Femur (tissue), 1 donor: ENCODE measurements at places on chromosomes 2 and 18.

DNA sequence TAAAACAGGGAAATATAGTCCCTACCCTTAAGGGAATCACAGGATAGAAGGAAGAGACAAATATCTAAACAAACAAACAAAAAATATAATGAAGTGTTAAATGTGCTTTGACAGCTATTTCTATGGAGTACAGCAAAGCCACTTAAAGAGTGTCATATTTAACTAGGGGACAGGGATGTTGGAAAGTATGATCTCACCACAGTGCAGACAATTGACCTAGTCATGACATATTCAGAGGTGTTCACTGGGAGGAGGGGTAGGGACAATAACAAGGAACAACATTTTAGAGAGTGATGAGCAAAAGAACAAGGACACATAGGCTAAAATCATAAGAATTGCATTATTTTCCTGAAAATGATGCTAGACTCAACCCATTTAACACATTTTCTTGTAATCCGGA is 107.5 kb downstream of the TMEM163 start:
- no peak for DNase-seq

DNA sequence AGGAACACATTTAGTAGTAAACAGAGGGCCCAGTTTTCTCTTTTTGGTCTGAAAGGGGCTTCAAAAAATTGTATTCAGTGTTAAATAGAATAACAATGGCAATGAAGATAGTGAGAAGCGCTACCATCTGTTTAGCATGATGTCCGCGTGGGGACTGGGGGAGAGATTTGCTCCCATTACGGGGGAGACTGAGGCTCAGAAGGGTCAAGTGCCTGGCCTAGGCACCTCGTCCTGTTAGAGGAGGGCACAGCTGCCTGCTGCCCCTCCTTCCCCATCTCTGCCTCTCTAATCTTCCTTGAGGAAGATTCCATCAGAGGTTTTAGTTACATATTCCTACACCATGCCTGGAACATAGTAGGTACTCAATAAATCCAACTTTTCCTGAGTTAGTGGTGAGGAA is 10.1 kb upstream of the TMEM185B start:
- no peak for DNase-seq

DNA sequence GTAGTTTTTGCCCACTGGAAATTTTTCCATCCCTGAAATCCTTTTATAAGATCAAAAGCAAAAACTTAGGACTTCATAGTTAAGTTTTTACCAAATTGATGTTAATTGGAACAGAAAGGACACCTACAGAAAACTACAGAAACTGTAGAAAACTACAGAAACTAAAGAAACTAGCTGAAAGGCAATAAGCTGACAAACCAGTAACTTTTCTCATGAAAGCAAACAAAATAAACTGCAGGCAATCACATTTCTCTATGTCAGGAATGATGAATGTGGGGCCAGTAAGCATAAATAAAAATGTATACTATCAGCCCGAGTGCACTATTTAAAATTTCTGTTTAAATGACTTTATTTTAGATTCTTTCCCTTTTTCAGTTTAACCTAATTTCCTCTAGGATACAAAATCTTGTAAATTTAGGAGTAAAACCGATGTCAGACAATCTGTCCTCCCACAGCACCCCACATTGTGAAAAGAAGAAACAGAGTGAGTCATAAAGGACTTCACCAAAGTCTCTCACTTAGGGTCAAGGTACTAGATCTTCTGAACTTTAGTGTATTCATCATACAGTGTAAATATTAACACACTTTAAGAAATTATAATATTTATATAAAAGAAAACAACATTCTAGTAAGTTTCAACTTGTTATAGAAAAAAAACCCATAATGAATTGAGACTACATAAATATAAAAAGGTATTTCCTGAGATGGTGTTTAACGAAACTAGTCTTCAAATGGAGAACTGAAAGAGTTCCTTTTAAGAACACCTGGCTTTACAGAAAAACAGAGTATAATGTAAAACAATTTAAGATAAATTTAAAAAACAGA is 46.6 kb downstream of the USP40 start:
- no peak for DNase-seq

DNA sequence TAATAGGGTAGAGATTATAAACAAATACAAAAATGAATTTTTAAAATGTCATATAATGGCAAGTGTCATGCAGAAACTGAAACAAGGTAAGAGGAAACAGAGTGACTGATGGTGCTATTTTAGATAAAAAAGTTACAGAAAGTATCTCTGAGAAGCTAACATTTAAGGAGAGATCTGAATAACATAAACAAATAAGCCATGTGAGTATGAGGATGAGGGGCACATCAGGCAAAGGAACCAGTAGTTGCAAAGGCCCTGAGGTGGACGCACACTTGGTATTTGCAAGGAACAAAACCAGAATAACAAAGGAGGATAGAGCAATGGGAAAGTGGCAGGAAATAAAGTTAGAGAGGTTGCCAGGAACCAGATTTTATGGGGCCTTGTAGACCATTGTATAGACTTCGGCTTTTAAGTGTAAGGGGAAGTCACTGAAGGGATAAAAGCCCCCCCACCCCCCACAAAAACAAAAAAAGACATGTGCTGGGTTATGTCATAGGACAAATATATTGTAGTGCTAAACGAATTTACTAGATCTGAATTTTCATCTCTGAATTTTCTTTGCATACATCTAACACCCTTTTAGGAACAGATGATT is 159.2 kb downstream of the DTNB start:
- no peak for DNase-seq

- DNase-seq: no peak
Observed at GRCh38 chr18:64103986-64104385, 44.9 kb downstream of the LINC00305 start.

DNA sequence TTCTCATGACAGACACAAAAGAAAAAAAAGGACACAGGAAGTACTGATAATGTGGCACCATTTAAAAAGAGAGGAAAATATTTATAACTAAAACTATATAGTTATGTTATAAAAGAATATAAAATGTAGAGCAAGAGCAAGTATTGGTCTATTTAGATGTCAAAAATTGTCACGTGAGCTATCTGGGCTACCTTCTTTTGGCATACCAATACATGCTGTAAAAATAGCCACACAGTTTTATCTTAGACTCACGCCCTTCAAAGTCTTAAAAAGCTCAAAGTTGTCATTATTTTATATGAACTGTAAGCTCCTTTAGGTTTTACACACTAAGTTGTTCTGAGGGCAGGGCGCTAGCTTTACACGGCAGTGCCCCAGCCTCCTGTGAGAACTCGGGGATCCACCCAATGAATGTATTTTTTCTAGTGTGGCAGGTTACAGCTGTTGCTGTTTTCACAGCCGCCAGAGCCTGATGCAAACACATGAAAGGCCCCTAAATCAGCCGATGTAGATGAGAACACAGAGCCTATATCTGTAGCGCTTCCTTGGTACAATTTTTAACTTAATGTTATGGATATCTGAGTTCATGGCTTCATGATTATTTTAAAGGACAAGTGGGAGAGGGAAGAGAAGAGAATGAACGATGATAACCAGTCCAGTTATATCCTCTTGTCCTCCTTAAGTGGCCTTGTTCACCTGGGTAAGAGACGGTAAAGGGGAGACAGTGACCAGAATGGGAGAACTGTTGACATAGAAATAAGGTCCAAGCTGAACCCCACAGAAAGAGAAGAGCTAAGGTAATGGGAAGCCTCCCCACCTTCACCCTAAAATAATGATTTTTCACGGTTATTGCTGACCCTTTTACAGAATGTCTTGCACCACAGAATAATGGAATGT is 130.8 kb downstream of the CACNB4 start:
- DNase-seq: no peak

GRCh38 chr2:67824186-67824585 is 238.6 kb downstream of the C1D start:
- DNase-seq: no peak

DNA sequence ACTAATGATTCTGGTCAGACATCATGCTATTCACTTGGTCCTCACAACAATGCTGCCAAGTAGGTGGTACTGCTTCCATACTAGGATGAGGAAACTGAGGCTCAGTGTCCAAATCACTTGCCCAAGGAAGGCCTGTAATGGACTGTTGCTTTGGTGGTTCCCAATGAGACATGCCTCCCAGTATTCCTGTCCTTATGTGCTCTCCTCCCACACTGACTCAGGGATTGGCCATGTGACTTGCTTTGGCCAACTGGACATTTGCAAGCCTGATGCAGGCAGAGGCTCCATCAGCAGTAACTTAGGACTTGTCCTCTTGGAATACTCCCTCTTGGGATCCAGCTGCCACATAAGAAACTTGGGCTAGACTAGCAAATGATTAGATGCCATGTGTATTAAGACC is 3.0 kb downstream of the FBXO41 start:
- no peak for DNase-seq

DNA sequence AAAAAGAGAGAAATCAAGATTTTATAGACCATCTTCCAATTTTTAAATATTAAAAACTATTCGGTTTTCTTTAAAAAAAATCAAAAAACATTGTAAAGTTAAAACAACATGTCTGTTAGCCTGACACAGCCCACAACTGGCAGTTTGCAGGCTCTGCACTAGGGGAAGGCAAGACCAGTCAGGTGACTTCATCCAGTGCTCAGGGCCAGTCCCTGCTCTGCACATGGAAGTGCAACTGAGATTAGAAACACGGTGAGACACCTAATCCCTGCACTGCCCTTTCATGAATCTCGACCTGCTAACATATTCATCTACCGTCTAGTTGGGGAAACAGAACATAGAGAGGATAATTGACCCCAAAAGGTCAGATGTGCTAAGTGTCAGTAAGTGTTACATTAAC is 135.2 kb downstream of the BARD1 start:
- DNase-seq: no peak

DNA sequence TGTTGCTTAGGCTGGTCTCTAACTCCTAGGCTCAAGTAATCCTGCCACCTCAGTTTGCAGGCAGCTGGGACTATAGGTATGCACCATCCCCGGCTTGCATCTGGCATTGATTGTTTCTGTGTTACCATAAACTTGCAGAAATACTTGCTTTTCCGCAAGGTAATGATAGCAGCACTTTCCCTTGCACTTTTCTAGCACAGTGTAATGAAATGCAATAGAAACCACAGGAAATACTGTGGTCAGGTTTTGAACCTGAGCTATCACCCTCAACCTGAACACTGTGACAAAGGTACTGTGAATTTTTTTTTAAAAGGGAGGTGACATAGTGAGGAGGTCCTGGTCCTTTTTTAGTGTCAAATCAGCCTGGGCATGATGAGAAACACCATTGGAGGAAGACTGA is 38.3 kb downstream of the DHRS9 start:
- DNase-seq: no peak

- no peak for DNase-seq
Observed at GRCh38 chr2:42050010-42050702, 2.3 kb downstream of the PKDCC start.

GRCh38 chr2:43174368-43174916 is 52.0 kb downstream of the ZFP36L2 start:
- no peak for DNase-seq

GRCh38 chr2:188416367-188416766 is 124.7 kb downstream of the GULP1 start:
- no peak for DNase-seq

- DNase-seq: peak; percentile 71
Observed at GRCh38 chr2:230866756-230867523, 2.2 kb downstream of the ITM2C start.

DNA sequence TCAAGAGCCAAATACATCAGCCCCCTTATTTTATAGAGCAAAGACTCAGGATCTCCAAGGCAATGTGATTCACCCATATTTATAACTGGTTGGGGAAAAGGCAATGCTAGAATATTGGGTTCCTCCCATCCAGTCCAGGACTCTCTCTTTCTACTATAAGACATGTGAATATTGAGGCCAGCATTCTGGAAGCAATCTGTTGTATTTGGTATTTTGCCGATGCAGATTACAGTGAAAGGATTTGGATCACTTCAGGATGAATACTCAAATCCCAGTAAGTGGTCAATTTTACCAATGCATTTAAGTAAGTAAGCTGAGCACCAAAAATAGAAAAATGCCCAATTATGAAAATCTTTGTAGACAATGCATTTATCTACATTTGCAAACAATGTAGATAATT is 1834.7 kb upstream of the PIK3C3 start:
- DNase-seq: no peak

DNA sequence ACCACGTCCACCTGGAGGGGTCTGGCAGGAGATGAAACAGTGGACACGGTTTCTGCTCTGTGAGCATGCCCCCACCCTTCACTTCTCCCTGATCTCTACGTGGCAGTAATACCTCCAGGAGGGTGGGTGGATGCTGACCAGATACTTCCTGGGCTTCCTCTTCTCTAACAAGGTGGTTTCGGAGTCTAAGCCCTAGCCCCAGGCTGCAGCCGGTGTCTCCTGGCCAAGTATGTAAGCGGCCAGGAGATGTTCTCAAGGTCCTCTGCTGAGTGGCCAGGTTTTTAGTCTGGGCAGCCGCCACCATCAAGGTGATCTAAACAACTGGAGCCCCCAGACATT is 101.8 kb upstream of the ASB18 start:
- DNase-seq: no peak

DNA sequence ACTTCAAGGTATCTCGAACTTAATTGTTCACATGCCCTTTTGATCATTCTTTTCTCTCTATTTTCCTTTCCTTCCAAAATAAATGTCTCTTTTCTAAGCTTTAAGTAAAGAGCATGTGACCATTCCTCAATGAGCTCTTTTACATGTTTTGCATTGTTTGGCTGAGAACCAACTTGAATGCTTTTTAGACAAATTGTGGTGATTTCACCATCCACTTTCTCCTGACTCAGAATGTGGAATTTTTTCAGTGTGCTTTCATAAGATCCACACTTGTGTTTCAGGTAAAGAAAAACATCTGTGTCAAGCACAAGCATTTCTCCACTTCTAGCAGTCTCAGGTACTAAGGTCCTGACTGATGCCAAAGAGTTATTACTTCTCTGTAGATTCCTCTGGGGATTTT is 10.7 kb downstream of the RBM43 start:
- DNase-seq: no peak

- no peak for DNase-seq
Observed at GRCh38 chr2:174957050-174957449, 48.1 kb downstream of the CHN1 start.

GRCh38 chr2:2689306-2689705 is 358.2 kb upstream of the MYT1L start:
- no peak for DNase-seq

GRCh38 chr2:229582151-229582550 is 132.2 kb downstream of the DNER start:
- no peak for DNase-seq

- no peak for DNase-seq
Observed at GRCh38 chr2:9634133-9634532, 3.3 kb upstream of the YWHAQ start.

- DNase-seq: no peak
Observed at GRCh38 chr18:74745633-74746403, 148.1 kb downstream of the ZNF407 start.

- DNase-seq: no peak
Observed at GRCh38 chr2:241910604-241911520, 41.3 kb downstream of the RTP5 start.
